Effector CD8-positive, alpha-beta T cell (primary cell): ENCODE measurements at places on chromosomes 3 and 15.

GRCh38 chr3:173892547-173892946 lies 495.0 kb downstream of the NLGN1 start:
- DNase-seq = no peak

DNA sequence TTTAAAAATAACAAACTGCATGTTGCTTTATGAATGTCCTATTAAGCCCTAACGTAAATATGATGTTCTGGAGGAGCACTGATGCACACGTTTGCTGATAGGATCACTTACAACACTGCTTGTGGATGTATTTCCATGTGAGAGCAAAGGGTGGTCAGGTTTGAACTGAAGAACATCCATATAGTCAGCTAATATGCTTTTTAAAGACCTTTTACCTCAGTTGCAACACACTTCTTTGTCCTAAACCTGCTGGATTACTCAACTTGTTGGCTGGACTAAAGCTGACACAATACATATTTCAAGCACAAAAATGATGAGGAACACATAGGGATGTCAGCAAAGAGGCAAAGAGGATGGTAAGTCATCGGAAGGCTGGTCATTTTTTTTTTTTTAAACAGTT lies 186.6 kb downstream of the TIGIT start:
- no peak for DNase-seq

DNA sequence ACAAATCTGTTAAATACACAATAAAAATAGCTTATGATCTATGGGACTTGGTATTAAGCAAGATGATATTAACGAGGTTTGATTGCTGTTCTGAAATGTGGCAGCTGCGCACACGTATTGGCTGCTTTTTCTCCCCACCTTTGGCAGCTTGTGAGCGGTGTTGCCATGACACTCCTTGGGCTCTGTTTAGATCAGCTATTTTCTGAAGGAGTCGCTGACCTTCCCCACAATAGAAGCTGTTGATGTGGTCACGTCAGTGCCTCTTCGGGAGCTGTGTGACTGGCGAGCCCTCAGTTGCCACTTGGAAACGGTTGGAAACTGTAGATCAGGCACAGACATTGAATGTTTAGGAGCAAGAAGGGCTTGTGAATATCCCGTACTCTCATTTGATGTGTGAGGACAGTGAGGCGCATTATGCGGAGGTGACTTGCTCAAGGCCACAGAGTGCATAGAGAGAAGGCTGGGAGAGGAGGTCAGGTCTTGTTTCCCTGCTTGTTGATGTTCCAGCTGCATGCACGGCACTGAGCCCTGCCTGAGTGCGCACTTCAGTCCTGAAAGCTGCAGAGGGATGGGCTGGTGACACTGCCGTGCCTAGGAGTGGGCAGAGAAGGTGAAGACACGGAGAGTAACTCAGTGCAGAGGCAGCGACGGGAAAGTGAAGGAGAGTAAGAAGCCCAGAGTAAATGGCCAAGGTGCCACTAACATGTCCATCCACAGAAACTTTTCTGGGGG lies 198.4 kb downstream of the LPP start:
- no peak for DNase-seq

GRCh38 chr3:81425198-81425868 lies 336.1 kb downstream of the GBE1 start:
- no peak for DNase-seq

- DNase-seq = no peak
Measured at GRCh38 chr3:117622171-117622841, 912.7 kb downstream of the TUSC7 start.

DNA sequence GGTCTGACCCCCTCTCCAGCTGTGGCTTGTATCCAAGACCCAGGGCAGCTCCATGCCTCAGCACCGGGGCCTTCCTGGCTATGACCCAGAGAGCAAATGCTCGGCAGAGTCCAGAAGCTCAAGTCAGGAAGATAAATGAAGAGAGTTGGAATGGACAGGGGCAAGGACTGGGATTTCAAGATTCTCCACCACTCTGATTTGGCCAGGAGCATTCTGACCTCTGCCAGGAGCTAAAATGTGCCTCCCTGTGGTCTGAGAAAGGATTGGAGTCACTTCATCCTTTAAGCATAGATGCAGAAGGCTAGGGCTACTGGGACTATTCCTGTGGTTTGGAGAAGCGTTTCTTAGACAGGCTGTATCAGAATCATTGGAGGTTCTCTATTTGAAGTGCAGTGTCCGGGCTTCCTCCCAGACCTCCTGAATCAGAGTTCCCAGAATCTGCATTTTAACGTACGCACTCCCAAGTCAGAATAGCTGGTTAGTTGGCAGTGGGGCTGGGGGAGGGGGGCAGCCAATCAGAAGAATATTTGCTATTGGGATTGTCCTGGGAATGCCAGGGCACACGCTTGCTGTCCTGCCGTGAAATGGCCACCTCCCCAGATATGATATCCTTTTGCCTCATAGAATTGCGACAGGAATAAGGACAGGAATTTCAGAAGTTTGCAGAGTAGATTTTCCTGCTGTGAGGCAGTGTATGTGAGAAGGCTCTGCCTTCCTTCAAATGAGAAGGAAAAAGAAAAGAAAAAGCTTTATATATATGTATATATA lies 57.4 kb downstream of the HRH1 start:
- no peak for DNase-seq

GRCh38 chr3:14877469-14877868 lies 58.7 kb downstream of the FGD5 start:
- no peak for DNase-seq

DNA sequence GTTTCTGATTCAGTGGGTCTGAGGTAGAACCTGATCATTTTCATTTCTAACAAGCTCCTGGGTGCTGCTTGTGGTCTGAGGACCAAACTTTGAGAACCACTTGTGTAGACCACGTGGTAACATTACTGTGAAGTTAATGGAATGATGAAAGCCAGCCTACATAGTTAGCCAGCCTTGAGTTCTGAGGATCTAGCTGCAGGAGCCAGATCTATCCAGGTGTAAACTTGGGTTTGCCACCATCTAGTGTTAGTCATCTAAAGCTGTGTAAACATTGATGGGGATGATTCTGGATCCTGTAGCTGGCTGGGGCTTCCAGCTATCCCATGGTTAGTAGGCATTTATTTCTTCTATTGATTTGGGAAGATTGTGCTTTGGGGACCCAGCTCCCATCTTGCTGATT lies 170.0 kb downstream of the TMEM108 start:
- no peak for DNase-seq

DNA sequence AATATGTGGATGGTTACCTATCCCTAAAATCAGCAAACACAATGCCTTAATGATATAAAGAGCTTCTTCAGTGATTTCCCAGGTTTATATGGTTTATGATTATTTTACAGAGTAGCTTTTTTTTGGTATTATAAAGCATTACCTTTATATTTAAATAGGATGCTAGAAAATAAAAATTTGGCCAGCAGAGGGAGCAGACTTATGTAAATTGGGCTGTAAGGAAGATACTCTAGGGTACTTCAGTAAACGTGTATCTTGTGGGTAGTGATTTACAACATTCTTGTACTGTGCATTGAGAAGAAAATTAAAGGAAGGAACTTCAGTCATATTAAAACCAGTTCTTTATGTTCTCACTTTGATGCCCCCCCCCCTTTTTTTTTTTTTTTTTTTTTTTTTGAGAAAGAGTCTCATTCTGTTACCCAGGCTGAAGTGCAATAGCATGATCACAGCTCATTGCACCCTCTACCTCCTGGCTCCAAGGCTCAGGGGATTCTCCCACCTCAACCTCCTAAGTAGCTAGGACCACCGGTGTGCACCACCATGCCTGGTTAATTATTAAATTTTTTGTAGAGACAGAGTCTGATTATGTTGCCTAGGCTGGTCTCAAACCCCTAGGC lies 167.9 kb downstream of the BBX start:
- no peak for DNase-seq

- DNase-seq = no peak
Measured at GRCh38 chr3:153320585-153321128, 158.6 kb downstream of the RAP2B start.

- no peak for DNase-seq
Measured at GRCh38 chr15:71932689-71933088, 122.3 kb downstream of the NR2E3 start.

DNA sequence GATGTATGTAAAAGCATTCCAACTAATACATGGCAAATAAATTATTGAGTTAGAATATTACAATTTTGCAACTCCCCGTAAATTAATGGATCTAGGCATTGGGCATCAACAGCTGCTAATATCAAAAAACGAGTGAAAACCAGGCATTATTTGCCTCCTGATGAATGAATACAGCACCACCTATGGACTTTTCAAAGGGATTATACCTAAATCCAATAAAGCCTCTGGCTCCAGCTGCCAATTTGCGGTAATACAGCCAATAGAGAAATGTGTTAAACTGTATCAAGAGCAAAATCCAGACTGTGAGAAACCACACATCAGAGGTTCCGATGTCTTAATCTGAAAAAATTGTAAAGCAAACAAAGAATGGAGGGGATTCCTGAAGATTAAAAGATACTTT lies 16.3 kb upstream of the A4GNT start:
- no peak for DNase-seq

DNA sequence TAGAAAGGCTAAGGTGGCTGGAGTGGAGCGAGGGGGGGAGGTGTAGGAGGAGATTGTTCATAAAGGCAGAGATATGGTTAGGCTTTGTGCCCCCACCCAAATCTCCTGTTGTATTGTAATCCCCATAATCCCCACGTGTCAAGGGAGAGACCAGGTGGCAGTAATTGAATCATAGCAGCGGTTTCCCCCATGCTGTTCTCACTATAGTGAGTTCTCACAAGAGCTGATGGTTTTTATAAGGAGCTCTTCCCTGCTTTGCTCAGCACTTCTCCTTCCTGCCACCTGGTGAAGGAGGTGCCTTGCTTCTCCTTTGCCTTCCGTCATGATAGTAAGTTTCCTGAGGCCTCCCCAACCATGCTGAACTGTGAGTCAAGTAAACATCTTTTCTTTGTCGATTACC lies 64.7 kb upstream of the CFAP161 start:
- DNase-seq = no peak

- DNase-seq = no peak
Measured at GRCh38 chr3:184236636-184237035, 7.3 kb downstream of the VWA5B2 start.

- DNase-seq = no peak
Measured at GRCh38 chr3:156816091-156816793, 9.9 kb upstream of the LEKR1 start.

DNA sequence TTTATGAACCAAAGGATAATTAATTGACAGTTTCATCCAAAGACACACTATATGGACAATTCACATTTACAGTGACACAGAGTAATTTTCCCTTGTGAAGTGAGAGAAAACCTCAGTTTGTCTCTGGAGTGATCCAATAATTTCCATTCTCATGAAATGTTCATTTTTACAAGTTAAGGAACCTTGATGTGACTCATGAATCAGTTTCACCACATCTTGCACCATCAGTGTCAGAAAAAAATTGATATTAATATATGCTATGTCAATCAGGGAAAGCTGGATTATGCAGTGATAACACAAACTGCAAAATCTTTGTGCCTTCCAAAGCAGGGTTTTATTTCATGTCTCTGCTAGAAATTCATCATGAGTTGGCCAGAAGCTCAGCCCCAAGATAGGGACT lies 348.1 kb downstream of the ARPP21 start:
- no peak for DNase-seq

GRCh38 chr15:46552316-46552715 lies 917.5 kb downstream of the SQOR start:
- no peak for DNase-seq

- no peak for DNase-seq
Measured at GRCh38 chr3:47527952-47528725, 14.6 kb upstream of the ELP6 start.

DNA sequence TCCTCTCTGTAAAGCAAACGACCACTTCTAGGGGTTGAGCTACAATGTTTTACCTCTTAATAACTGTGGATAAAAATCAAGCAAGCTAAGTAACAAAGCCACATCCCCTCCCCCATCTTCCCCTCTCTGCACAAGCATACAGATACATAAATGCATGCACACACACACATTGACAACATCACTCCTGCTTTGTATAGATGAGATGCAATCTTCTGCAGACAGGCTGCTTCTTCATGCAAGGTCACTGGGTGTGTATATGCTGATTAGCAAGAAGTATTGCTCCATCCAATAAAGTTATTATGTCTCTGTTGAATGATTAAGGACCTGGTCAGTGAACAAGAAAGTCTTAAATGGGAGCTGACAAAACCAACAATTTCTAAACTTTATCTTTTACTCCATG lies 8.8 kb upstream of the ATP11B start:
- no peak for DNase-seq

DNA sequence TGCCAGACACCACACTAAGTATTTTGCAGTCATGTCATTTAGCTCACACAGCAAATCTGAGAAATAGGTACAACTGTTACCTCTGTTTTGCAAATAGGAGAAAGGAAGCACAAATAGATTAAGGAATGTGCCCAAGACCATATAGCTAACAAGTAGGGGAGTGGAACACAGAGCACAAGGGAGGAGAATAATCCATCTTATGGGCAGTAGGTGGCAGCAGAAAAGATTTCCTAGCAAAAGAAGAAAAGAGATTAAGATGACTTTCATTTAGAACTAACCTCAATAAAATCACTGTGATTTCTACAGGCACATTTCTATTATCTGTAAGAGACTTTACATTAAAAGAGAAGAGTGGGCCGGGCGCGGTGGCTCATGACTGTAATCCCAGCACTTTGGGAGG lies 49.1 kb downstream of the NR1I2 start:
- no peak for DNase-seq

- DNase-seq = no peak
Measured at GRCh38 chr3:124858275-124858674, 28.9 kb downstream of the ITGB5 start.

GRCh38 chr15:57364282-57365007 lies 11.9 kb upstream of the CGNL1 start:
- no peak for DNase-seq

DNA sequence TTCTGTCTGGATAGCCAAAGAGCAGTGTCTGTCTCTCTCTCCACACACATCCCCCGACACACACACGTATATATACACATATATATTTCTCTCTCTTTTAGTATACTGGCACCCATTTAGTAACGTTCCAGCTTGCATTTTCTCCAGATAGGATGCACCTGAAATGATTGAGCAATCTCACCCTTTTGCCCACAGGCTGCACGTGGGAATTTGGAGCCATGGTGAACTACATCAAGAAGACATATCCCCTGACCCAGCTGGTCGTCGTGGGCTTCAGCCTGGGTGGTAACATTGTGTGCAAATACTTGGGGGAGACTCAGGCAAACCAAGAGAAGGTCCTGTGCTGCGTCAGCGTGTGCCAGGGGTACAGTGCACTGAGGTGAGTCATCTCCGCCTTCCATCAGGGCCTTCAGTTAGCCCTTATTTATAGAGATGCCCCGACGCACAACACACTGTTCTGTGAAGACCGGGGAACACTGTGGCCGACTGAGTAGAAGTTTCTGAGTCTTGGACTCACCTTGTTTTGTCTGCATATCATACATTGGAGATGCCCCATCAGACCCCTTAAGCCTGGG lies 45.7 kb downstream of the RLBP1 start:
- no peak for DNase-seq

DNA sequence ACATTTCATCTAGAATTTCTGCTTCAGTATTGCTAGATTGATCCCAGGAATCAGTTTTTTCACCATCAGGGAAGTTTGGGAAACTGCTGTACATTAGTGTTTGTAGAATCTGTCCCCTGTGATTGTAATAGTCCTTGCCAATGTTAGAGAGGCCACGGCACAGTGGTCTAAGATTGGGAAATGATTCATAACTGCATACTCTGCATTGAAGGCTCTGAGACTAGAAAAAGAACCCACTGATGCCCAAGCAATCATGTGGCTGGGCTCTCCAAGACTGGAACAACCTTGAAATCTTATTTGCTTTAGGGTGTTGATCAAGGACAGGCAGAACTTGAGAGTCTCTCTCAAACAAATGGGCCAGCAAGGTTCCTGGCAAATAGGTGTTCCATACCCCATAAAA lies 245.6 kb upstream of the LRTM1 start:
- DNase-seq = no peak

- DNase-seq = no peak
Measured at GRCh38 chr15:63190769-63191649, 1.6 kb downstream of the RAB8B start.
